Activated naive CD4-positive, alpha-beta T cell treated with anti-CD3 and anti-CD28 coated beads, Interleukin-2, amount 10 ng/mL, durations not matched to agents 5 hours and 36 hours (primary cell): ENCODE measurements at places on chromosomes 2 and 18. TPM values are rescaled to one million over a fixed set of nuclear protein-coding genes. Genes with fewer than 3 reads are reported as not detected.

The ORC2 gene
- total RNA-seq: 42.0 TPM

The PRKAG3 gene
- total RNA-seq: not detected

The FEV gene
- not detected for total RNA-seq

The MRPS5 gene
- 67.5 TPM for total RNA-seq

The NT5C1B gene
- not detected for total RNA-seq

The EVX2 gene
- total RNA-seq: not detected

The CFAP65 gene
- total RNA-seq: not detected

The OLA1 gene
- total RNA-seq: 74.4 TPM
